ENCODE measurements at places on chromosomes 13 and 19.

GRCh38 chr19:51434456-51434855 is 17.0 kb upstream of the SIGLEC10 start:
- no peak for DNase-seq

DNA sequence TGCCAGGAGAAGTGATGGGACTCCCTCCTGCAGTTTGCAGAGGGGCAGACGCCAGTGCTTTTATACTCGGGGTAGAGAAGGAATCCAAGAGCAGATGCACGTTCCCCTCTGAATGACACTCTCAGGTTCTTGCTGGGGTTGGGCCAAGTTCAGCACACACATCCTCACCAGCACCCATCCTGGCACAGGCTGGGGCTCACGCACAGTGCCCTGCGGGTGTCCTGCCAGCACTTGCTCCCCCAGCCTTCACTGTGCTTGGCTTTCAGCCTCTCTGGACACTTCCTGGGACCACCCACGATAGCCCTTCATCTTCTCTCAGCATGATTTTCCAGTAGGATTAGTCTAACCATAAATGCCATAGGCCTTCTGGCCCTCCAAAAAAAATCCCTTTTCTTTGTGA is 158.6 kb downstream of the ZNF536 start:
- DNase-seq: no peak

DNA sequence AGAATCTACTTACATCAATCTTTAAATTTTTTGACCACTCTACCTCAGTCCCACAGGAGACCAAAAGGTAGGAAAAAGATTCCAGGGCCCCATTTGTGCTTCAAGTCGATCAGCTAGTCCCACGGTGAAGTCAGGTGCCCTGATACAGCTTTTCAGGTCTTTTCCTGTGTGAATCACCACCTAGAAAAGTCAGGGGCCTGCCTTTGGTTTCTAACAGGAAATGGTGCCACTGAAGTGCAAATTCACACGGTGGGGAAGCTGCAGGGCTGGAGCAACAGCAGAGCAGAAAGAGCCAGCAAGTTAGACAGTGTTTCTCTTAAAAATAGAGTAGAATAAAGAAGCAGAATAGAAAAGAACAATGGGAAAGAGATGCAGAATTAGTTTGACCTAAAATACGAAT is 107.5 kb downstream of the KLF12 start:
- no peak for DNase-seq

- no peak for DNase-seq
Observed at GRCh38 chr13:31195616-31196015, 4.2 kb upstream of the B3GLCT start.

- no peak for DNase-seq
Observed at GRCh38 chr19:55635334-55635717, 5.5 kb upstream of the ZNF580 start.

DNA sequence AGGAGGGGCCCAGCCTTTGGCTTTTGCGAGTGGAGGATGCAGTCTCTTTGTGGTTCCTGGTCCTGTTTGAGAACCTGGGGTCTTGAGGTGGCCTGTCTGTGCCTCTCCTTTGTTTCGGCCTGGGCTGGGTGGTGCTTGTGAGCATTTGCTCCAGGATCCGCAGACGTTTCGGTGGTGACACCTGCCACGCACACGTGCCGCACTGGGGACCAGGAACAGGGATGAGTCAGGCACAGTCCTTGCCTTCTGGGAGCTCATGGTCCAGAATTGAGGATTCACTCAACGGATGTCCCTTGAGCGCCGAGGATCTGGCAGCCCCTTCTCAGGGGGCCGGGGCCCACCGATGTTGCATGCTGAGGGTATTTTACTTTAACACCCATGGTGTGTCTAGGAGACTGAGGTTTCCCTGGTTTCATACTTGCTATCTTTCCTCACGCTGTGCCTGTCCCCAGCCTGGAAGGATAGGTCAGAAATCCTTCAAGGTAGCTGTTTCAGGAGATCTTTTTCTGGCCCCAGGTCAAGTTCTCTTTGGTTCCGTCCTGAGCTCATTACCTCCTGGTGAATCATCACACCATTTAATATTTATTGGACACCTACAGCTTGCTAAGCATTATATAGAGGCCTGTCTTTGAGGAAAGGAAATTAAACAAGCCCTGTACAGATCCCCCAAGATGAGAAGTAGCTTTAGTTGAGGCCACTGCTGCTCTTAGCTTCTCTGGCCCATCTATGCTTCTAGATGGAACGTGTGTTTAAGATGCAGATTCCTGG is 5.1 kb downstream of the HDGFL2 start:
- DNase-seq: no peak

DNA sequence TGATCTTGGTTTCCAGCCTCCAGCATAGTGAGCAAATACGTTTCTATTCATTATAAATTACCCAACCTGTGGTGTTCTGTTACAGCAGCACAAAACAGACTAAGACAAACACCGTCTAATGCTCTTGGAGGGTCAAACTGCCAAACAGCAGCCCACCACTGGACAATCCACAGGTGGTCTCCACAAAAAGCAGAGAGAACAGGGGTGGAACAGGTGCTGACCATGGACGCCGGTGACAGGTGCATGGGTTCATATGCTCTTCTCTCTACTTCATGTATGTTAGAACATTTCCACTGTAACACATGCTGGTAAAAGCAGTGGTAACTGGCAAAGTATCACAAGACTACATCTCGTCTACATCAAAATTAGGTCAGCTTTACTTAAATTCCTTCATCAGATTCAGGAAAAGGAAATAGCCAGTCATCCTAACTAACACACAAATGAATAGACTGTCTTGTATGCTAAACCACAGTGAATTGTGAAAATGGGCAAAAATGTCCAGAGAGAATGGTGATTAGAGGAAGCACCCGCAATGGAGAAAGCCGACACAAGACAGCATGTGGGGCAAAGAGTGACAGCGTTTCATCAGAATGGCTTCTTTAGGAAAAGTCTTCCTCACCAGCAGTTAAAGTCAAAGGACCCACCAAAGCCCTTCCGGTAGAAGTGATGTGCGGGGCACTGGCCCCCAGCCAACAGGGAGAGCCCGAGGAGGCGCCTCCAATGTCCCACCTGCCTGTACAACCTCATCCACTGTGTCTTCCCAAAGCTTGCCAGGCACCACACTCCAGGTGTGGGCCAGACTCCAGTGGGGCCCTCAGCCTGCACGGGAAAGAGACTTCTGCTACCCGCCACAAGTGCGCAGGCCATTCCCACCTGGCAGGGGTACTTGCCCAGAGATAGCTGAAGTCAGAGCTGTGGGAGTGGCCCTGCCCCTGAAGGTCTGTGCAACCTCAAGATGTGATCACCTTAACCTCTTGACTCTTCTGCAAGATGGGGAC is 6.5 kb downstream of the CARS2 start:
- no peak for DNase-seq

All from fibroblast of gingiva (primary cell).